Vagina (tissue), 2 donors: ENCODE measurements at places on chromosomes 1 and 21. TPM values are rescaled to one million over a fixed set of nuclear protein-coding genes. Genes with fewer than 3 reads are reported as not detected.

GRCh38 chr1:245788269-245788668, 633.5 kb downstream of the KIF26B start:
- H3K4me3 ChIP-seq, result no peak overlapping the region
- H3K27ac ChIP-seq, result no peak overlapping the region
- H3K4me1 ChIP-seq, result no peaks in the 10 kb centered on the region
- H3K36me3 ChIP-seq, result no peaks in the 10 kb centered on the region

Gene KRTAP19-2
- not detected for total RNA-seq

- H3K4me1 ChIP-seq, result no peaks in the 10 kb centered on the region
- DNase-seq, result no peak
- no peaks in the 10 kb centered on the region for H3K36me3 ChIP-seq
Observed at GRCh38 chr1:67217417-67217816, 51.2 kb downstream of the IL23R start.

DNA sequence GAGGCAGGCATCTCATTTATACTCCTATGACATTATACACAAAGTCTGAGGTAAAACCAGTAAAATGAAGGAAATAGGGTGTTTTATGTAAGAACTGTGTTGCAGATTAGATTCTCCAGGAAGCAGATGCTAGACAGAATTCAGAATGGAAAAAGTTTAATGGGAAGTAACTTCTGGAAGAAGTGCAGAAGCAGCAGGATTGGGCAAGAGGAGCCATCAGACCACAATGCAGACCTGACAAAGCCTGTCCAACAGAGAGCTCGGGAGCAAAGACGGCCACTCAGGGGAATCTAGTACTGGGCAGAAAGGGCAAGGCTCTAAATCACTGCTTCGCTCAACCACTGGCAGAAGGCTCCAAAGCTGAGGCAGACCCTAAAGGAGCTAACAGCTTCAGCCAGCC, 33.7 kb downstream of the FBXO42 start:
- H3K36me3 ChIP-seq, result peaks cover 14% of the 10 kb centered on the region
- H3K4me1 ChIP-seq, result peaks cover 62% of the 10 kb centered on the region
- H3K27ac ChIP-seq, result no peak overlapping the region
- no peaks in the 10 kb centered on the region for H3K27me3 ChIP-seq

- no peak for DNase-seq
- no peak overlapping the region for H3K4me3 ChIP-seq
- no peaks in the 10 kb centered on the region for H3K4me1 ChIP-seq
- no peak overlapping the region for H3K27ac ChIP-seq
- no peaks in the 10 kb centered on the region for H3K27me3 ChIP-seq
Observed at GRCh38 chr1:18118491-18118890, 10.9 kb downstream of the IGSF21 start.

DNA sequence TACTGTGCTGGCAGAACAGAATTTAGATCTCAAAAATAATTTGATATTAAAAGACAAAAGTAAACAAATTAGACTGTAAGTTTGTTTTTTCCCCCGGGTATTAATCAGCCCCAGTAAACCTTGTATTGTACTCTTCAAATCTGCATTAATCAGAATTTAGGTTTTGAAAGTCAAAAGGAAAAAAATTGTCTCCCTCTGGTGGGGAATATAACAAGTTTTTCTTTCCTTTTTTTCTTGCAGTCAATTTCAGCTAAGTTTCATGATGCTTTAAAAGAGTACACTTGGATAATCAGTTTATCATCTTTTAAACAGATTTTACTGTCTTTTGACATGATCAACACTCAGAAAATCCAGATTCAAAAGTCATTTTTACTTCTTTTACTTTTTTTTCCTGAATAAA, 134.5 kb upstream of the PKN2 start:
- no peaks in the 10 kb centered on the region for H3K36me3 ChIP-seq
- DNase-seq, result no peak
- no peaks in the 10 kb centered on the region for H3K27me3 ChIP-seq
- no peak overlapping the region for H3K27ac ChIP-seq

GRCh38 chr1:233543338-233544255, 70.3 kb upstream of the KCNK1 start:
- no peaks in the 10 kb centered on the region for H3K27me3 ChIP-seq
- no peak for DNase-seq
- no peaks in the 10 kb centered on the region for H3K36me3 ChIP-seq

Gene KCNK2
- 2.5 TPM for total RNA-seq

- no peak for DNase-seq
- H3K36me3 ChIP-seq, result no peaks in the 10 kb centered on the region
- H3K4me1 ChIP-seq, result no peaks in the 10 kb centered on the region
- H3K27ac ChIP-seq, result no peak overlapping the region
- H3K4me3 ChIP-seq, result no peak overlapping the region
Observed at GRCh38 chr1:209609791-209610630, 26.5 kb downstream of the CAMK1G start.
